ENCODE measurements at places on chromosomes 12 and 14.

GRCh38 chr12:76201316-76201715 lies 116.8 kb upstream of the NAP1L1 start:
- no peak for DNase-seq

DNA sequence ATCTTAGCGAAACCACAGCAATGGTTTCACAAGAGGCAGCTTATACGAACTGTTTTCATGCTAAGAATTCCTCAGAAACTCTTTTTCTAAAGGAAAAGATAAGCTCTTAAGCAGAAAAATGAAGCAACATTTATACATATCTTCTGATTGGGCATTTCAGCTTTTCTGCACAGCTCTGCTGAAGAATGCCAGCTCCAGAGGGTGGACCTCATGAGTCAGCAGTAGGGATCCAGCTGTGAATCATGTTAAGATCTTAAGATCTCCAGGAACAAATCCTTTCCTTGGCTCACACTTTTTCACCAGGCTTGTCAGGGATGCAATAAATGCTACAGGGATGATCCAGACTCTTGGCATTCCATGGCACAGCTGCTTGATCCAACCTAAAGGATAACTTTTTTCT lies 477.1 kb upstream of the CCDC196 start:
- no peak for DNase-seq

GRCh38 chr12:49779581-49779980 lies 38.2 kb downstream of the TMBIM6 start:
- DNase-seq: no peak

DNA sequence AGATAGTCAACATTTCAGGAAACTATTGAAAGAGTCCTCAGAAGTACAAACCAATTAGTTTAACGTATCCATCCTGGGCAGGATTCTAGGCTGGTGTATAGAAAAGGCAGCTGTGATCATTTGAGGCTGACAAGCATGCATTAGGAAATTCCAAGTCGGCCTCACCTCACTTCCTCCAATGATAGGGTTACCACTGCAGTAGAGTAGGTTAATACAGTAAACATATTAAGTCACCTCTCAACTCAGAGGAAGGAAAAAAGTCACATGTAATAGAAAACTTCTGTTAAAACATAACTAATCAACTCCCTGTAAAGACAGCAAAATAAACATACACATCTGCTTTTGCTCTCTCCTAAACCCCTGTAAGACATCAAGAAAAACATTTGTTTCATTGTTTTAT lies 33.5 kb downstream of the MED13L start:
- DNase-seq: no peak

GRCh38 chr12:119479121-119479561 lies 114.4 kb upstream of the TMEM233 start:
- DNase-seq: no peak

- DNase-seq: no peak
These were observed 10.4 kb upstream of the FZD10 start for GRCh38 chr12:130151846-130152245.

DNA sequence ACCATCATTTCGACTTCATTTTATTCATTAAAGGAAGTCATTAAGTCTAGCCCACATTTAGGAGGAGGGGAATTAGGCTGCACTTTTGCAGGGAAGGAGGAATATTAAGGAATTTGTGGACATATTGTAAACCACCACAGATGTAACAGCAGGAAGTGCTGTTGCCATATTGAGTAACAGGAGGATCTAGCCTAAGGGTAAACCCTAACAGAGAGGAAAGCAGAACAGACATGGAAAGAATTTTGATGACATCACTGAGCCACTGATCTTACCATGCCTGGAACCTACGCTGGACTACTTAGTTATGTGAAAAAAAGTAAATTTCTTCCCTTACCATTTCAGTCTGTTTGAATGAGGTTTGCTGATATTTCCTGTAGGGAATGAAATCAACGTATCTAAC lies 100.7 kb upstream of the ATF7IP start:
- no peak for DNase-seq

DNA sequence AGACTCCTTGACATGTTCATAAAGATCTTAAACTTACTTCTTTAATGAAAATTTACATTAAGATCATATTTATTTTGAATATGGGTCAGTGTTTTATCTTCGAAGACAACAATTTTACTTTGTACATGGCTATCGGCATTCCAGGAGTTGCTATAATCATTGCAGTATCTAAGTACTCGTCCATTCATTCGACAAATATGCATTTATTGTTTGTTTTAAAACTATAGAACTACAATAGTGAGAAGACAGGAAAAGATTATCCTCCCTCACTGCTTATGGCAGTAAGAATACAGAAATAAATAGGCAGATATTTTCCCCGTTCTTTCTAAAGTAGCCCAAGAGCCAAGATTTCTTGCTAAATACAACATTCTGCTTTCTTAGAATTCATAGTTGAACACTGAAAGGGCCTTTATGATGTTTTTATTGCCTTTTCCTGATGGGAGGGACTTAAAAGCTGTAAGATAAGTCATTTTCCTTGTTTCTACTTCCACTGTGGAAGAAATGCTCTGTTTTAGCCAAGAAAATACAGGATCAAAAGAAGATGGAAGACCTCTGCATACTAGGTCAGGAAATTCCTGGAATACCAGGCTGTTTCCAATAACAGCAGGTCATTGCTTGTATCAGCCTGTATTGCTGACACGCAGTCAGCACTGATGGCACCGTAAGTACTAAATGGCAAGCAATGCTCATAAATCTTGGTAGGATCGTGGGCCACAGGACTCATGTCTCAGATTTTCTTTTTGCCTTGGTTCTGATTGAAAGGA lies 521.0 kb upstream of the ATP2B1 start:
- DNase-seq: no peak

DNA sequence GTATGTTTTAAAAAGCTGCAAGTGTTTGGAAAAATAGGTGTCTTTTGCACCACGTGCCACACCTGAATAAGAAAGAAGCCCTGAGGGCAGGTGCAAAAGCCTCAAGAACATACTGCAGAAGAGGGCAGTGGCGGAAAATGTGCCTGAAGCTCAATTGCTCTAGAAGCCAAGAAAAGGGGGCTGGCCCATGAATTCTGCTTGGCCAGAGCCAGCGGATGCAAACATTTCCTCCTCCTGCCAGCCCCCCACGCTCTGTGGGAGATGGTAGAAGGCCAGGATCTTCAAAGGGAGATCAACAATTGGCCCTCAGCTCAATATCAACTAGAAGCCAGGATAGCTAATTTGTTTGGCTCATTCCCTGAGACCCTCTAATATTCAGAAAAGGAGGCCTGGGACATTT lies 80.3 kb upstream of the TMEM132D start:
- no peak for DNase-seq

GRCh38 chr12:125453751-125454150 lies 388.5 kb downstream of the AACS start:
- no peak for DNase-seq

DNA sequence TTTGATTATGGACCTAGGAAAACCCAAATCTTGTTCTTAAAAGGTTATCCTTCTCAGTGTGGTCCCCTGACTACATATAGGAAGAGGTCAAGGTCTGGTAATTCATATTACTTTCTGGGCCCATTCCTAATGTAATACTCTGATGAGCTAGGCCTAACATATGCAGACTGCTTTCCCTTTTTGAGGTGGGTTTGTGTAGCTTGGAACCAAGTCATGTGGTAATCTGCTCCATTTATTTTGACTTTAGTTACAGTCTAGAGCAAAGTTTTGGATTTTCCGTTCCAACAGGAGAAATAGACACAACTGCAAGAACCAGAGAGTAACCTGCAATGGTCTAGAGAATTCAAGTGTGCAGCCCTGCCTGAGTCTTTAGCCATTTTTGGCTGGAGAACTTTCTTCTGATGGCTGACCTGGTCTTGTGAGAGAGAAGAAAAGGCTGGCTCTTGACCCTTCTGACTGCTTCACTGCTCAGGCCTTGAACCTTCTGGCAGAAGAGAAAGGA lies 22.5 kb downstream of the TTC6 start:
- DNase-seq: no peak

DNA sequence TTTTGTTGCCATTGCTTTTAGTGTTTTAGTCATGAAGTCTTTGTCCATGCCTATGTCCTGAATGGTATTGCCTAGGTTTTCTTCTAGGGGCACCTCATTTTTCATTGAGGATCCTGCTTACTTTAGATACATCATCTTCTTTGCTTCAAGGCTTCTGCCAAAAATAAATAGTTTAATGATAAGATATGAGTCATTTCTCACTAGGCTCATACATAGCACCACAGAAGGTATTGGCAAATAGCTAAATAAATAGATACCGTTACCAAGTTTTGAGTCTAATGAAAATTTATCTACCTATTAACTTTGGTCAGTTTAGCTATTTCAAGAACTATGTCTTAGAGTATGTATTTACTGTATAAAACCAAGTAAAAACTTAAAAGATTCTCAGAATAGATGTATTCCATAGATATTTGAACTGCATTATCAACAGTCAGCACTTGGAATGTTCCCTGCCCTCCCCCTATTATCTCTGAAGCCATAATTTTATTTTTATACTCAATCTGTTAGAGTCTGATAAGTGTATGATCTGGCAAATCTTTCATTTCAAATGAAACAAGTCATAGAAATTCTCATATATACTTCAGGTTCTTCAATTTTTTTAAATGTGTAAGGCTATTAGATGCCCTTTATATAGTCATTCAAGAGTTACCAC lies 310.2 kb downstream of the CCDC91 start:
- no peak for DNase-seq

- no peak for DNase-seq
These were observed 21.1 kb downstream of the IRF2BPL start for GRCh38 chr14:77007183-77007974.

DNA sequence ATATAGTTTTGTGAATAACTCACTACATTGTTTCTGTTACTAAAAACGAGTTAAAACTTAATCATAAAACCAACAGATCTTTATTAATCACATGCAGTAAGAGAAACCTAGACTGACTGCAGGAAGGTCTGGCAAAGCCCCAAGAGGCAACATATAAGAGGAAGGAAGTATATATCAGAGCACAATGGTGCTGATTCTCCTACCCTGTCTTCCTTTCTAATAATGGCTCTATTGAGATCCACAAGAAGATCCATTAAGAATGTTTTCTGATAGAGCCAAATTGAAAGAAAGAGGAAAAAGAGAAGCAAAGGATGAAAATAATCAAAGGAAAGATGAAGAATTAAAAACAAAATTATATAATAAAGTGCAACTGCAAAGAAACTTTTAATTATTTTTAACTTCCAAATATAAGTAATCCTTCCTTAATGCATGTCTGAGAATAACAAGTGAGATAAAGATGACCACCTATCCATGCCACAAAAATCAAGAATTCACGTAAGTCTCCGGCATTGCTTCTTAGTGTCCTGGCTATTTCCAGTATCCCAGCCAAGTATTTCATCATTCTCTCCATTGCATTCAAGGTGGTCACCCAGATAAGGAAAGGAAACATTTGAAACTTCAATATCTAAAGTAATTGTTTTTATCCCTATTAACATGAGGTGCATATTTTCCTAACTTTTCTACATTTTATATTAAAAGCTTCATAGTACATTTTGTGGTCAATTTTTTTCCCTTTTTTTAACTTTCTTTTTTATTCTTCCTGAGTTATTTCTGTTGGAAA lies 62.2 kb downstream of the SOX5 start:
- no peak for DNase-seq

DNA sequence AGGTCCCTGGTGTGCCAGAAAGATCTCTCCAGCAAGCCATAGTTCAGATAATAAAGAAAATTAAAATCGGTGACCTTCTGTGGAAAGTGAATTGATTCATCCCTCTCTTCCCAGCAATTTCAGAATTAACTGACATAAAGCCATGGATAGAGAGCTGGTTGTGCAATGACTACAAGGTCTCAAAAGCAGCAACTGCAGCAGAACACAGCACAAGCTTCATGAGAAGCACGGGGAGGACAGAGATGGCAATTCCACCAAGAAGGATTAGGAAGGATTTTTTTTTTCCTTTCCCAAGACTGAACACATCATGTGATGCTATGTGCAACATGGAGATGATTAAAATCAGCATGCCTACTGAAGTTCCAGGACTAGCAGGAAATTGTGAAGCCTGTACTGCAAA lies 154.9 kb upstream of the PLEKHG7 start:
- DNase-seq: no peak

DNA sequence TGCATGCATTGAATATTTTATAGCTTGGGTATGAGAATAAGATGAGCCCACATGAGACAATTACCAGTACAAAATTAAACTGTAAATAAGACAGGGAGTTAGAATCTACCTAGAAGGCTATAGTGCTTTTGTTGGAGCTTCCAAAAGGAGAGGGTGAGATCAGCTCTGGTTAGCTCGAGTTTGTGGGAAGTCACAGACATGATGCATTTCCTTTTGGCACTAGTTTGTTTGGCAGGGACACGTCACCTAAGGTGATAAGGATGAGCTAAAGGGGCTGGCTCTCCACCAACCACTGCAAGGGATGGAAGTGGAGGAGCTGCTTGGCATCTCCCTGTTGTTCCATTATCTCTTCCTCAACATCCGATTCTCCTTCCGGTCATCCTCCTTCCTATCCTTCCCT lies 48.5 kb upstream of the CPM start:
- no peak for DNase-seq

GRCh38 chr12:68245180-68246021 lies 8.0 kb downstream of the IL22 start:
- DNase-seq: no peak

DNA sequence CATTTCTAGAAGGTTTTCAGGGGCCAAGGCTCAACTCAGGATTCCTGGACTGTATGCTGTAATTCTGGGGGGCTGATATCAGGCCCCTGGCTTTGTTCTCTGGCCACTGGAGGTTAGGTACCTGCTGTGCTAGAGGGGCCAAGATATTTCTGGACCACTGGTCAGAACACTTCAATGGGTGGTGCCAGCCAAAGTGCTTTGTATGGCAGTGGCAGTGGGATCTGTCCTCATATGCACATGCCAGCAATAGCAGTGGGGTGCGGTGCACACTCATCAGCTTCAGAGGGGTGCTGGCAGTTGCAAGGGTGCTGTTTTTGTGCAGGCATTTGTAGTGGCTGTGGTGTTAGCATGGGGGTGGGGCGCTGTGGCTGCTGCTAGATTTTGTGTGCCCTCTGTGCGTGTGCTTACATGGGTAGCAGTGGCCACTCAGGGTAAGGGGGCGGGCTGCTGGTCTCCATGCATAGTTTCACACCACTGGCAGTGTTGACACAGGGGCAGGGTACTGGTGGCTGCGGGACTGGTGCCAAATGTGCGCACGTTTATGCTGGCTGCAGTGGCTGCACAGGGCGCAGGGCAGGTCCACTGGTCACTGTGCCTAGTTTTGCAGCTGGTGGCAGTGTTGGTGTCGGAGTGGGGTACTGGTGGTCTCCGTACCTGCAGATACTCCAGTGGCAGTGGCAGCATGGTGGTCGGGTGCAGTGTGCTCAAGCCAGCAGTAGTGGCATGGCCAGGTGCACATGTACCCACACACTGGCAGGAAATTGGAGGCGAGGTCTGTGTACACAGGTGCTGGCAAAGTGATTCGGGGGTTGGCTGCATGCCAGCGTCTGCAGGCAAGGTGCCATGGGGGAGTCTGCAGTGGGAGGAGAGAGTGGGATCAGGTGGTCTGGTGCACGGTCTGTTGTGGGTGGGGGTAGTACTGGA lies 12.6 kb downstream of the NOPCHAP1 start:
- DNase-seq: no peak

GRCh38 chr12:69061574-69061973 lies 128.6 kb upstream of the CPM start:
- DNase-seq: no peak

GRCh38 chr12:43098071-43098470 lies 453.9 kb downstream of the ADAMTS20 start:
- DNase-seq: no peak

All from T-helper 1 cell (primary cell).